Eye (tissue), 1 donor: ENCODE measurements at places on chromosomes 12 and 14.

DNA sequence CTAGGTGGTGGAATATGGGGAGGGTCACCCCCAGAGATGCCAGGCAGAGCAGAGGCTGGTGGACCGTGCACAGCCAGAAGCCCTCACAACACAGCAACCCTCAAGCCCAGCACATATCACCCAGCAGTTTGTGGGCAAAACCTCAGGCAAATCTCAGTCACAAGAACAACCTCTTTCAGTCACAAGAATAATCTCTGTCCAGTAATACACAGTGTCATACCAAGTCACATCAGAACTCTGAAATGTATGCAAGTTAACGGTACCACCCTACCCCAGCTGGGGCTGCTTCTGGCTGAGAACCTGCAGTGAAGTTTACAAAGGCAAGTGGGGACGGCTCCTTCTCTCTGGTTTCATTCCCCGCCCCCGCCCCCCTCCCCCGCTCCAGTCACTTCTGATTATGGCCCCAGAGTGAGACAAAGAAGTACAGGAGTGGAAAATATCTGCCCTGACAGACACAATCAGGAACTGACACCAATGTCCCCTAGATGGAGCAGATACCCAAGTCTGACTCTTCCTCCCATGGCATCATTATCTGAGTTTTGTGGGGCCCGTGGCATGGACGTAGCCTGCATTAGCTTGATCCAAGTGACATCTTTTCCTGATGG is 480.9 kb upstream of the TMEM132C start:
- peak; percentile 88 for DNase-seq

DNA sequence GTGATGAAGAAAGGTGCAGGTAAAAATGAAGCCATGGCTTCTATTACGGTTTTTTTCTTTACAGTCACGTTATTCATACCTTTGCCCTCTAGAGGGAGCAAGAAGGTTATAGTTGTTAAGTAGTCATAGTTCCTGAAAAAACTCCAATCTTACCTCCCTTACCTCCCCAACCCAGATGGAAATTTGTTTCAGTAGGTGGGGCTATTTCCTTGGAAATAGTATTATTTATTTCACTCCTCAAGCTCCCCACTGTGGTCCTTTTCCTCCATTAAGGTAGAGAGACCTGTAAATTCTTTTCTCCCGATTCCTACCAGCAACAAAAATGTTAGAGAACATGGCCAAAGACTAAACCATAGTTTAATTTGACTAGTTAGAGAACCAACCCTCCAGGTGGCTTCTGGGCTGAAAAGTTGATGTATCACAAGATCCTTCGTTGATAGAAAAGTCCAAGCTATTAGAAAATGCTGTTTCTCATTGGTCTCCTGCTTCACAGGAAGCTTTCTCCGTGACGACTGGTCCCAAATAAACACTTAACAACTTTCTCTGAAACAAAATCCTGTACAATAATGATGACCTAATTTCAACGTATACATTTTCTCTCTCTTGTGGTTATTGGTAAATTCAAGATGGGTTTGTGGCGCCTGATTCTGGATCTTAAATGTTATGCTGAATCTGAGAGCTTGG is 43.5 kb downstream of the TMX1 start:
- peak; percentile 91 for DNase-seq

DNA sequence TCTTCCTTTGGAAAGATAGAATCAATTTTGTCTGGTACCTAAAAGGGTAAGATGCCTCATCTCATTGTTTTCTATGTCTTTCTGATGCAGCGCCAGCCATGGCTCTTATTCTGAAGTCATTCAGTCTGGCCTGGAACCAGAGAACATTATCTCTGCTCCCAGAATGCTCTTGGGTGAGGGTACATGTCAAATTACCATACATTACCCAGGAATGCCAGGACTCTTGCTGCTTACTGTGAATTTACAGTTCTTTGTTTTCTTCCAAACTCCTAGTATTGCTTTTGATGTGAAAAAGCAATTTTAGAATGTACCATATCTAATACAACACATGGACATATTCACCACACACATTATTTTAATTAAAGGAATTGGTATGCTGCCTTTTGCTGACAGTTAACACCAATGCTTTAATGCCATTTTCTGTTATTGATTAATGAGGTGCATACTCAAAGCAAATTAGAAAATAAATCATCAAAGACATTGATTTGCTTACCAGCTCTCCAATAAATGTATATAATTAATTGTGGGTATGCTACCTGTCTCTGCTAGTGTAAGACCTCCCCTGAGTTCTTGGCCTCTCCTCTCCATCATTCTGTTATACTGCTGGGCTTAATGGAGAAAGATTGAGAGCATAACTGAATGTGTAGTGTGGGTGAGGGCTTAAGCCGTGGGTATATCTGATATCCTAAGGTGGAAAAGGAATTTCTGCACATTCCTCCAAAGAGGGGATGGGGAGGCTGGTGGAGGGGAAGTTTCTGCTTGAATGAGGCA is 337.7 kb downstream of the C12orf75 start:
- DNase-seq: no peak

DNA sequence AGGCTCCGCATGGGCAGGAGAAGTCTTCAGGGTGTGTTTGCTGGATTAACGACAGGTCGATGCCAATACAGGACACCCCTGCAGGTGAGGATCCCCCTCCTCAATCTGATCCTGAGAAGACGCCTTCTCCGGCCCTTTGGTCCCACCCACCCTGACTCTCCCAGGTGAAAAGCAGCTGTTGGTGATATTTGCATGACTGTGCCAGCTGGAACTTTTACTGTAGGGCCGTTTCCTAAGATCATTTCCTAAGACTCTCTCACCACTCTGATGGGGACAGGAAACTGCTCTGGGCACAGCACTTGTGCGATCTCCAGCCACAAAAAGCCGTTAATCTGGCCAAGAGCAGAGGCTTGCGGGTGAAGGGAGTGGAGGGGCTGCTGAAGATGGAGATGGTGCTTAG is 16.8 kb upstream of the EIF5 start:
- no peak for DNase-seq

GRCh38 chr14:99968941-99969340 is 96.3 kb upstream of the EVL start:
- peak; percentile 6 for DNase-seq

DNA sequence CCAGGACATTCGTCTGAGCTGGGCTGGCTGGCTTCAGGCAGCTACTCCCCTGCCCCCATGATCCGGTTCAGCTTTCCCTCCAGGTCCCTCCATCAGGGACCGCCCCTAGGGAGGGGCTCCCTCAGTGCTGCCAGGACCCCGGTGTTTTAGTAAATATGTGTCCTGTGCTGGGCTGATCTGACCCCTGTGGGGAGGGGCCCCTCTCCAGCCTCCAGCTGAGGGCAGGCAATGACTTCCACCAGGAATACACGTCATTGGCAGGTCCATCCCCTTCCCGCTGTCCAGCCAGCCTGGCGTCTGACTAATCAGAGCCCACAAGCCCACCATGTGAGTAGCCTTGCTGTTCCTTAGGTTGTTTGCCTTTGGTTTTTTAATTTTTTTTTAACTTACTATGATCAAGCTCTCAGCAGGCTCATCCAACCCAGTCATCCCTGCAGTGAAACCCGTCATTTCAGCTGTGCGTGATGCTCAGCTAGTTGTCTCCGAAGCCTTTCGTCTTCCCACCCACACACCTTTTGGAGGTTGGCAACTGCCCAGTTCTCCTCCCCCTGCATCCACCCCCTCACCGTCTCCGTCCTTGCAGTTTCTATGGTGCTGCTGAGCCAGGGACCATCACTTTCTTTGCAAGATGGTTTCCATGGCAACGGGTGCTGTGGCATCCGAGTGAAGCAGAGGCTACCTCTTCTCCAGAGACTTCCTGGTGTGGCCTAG is 16.0 kb upstream of the SERPINA4 start:
- DNase-seq: peak; percentile 37

DNA sequence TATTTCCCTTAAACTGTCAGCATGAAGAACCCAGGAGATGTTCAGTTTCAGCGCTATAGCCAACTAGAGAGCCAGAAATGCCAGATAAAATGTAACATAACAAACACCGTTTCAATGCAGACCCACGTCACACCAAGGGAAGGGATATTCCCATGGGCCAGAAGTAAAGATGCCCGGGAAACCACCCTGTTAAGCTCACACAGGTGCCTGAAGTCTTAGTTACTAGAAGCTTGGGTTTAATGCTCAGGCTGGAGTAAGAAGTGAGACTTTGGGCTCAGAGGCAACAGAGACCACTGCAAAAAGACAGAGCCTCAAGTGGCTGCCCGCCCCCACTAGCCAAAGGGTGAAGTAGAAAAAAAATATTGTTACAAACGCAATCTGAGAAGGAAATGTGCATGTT is 52.3 kb downstream of the SYNE3 start:
- DNase-seq: no peak

DNA sequence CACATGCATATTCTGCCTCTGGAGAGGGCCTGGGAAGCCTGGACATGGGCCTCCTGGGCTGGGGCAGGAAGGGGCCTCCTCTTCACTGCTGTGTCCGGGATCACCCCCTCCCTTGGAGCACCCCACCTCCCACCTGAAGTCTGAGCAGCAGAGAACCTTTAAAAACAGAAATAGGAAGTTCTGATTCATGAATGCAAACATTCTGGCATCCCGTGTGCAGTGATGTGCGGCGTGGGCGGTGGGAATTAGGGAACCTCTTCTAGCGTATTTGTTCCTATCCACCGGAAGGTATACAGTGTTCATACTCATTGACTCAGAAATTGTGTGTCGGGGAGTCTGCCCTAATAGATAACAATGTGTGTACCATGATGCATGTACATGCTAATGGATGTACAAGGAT is 46.2 kb downstream of the C14orf132 start:
- DNase-seq: no peak

DNA sequence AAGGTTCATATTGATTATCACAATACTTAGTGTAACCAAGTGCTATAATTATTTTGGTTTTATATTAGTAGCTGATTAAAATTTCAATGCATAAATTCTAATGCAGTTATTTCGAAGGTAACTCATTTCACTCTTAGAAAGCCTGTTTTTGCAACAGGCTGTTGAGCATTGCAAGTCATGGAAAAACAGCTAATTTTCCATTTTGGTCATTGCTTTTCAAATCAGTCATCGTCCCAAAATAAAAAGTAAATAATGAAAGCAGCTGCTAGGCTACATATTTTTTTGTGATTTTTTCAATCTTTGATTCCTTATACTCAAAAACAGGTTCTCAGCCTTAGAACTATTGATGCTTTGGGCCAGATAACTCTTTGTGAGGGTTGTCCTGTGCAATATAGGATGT is 22.9 kb downstream of the VEZT start:
- DNase-seq: no peak

GRCh38 chr12:108515916-108516315 is 839 bp downstream of the FICD start:
- no peak for DNase-seq

- DNase-seq: no peak
These were observed 211.4 kb downstream of the GRIN2B start for GRCh38 chr12:13769966-13770365.

GRCh38 chr12:28374556-28374955 is 184.3 kb downstream of the CCDC91 start:
- no peak for DNase-seq

DNA sequence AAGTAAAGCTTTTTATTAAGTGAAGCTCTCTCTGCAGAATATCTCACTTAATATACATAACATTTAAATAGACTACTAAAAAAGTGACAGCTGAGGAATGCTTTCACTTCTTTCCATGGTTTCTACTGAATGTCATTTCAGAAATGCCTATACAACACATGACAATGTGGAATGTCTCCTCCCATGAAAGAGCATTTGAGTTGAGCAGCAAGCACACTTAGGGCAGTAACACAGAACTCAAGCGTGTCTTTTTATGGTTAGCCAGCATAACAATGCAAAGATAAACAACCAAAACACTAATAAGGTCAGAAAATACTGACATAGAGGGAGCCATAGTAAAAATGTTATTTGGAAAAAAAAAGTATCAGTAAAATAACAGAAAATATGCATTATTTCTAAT is 9.4 kb downstream of the PPP1R12A start:
- no peak for DNase-seq

DNA sequence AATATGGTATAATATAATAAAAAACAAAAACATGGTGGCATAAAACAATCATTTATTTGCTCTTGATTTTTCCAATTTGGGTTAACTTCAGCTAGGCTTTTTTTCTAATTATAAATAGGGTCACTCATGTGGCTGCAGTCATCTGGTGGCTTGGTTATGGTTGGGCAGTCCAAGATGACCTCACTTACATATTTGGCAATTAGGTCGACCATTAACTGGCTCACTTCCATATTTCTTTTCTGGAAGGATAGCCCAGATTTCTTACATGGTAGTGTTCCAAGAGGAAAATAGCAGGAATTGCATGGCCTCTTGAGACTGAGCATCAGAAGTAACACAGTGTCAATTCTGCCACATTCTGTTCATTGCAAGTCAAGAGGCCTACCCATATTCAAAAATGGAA is 153.4 kb downstream of the FUT8 start:
- no peak for DNase-seq

DNA sequence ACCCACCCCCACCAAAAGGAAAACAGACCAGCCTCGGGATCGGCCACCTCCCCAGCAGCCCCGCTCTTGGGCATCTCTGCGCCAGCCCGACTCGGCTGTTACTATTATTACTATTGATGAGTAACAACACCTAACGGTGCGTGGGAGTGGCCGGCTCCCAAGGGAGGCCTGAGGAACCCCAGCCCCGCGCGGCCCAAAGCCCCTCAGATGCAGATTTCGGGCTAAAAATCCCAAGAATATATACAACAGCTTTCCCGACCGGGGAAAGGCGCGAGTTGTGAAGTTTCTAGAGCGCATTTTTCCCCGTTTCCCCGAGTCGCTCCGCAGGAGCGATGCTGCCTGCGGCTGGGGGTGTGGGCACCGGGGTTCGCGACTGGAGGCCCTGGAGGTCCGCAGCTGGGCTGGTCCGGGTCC is 565 bp downstream of the NT5DC3 start:
- DNase-seq: peak; percentile 60

- no peak for DNase-seq
These were observed 213.4 kb downstream of the EGLN3 start for GRCh38 chr14:33737446-33737845.
